Stimulated activated CD4-positive, alpha-beta T cell treated with anti-CD3 and anti-CD28 coated beads, Interleukin-4, amount 100 ng/mL, for 48 hours (primary cell): ENCODE measurements at places on chromosomes 7 and 10.
A peak's percentile ranks its signal among the peaks of the same experiment; 100 is the strongest.

DNA sequence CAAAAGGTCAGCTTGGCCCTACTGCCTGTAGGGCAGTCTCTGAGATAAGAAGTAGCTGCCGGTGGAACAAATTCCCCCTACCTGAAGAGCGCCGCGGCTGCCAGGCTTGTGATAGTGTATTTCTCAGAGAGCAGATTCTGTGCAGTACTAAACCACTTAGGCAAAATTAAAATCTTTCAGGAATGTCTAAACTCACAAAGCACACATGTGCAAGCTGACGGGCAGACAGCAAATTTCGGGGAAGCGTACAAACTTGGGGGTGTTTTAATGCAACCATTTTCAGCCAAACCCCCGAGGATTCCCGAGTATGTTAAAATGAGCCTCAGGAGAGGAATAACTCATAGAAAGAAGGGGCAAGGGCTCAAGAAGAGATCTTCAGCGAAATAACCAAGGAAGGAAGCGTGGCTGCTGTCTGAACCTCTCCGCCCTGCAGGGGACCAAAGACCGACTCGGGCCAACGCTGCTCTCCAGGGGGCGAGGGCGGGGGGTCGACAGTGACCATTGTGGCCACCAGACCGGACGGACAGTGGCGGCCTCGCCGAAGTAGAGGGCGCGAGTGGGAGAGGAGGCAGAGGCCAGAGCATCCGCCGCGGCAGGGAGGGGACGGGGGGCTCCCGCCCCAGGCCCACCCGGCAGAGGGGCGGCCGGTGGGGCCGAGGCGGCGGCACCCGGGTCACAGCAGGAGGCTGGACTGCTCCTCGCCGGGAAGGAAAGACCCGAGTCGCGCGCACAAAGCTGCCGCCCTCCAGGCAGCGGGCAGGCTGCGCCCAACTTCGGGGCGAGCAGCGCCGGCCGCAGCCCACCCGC lies 819 bp downstream of the HYCC1 start:
- DNase-seq, result no peak

DNA sequence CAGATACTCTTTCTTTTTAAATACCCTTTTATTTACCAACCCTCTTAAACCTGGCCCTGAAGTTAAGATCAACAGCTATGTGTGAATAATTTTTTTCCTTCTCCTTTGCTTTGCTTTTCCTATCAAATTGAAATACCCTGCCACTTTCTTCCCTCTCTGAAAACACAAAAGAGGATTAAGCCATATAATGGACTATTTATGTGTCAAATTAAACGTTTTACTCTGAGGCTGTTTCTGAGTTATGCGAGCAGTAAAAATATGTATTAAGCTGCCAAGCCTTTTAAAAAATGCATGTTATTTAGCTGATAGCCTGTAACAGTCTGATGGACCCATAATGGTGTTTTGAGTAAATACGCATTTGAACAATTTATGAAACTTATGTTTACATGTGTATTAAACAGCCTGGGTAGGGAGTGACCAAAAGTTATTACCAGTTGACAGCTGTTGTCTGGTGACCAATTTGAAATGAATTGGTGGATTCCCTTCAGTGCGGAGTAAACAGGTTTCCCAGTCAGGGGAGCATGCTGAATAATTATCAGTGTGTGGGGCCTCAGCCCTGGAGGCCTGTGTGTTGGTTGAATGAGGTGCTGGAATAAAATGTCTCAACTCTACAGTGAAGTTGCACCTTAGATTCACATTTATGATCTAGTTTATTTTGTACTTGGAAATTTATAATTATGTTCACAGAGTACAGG lies 89.6 kb downstream of the AUTS2 start:
- no peak for DNase-seq

DNA sequence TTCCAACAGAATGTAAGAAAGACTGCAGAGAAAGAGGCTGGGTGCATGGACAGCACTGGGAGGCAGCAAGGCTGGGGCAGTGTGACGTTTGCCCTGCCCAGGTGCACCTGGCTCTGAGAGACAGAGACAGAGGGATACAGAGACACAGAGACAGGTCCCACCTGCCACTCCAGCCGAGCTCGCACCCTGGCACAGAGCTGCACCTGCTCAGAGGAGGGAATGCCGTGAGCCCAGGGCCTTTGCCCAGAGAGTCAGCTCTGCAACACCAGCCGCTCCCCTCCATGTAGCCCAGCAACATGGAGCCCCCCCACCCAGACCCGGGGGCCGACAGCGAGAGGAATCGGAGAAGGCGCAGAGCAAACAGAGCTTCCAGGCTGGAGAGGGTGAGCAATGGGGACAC lies 35.3 kb upstream of the PROSER2 start:
- no peak for DNase-seq

GRCh38 chr7:12031186-12031585 lies 179.9 kb upstream of the TMEM106B start:
- no peak for DNase-seq

DNA sequence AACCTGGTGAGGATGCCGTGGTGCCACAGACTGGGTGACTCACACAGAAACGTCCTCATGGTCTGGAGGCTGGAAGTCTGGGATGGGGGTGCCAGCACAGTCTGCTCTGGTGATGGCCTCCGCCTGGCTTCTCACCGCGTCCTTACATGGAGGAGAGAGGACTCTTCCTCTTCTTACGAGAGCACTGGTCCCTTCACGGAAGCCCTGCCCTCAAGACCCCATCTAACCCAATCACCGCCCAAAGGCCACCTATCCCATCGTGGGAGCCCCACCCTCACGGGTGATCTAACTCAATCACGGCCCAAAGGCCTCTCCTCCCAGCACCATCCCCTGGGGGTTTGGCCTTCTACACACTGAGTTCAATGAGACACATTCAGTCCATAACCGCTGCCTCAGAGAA lies 137.7 kb downstream of the PTPRN2 start:
- no peak for DNase-seq

DNA sequence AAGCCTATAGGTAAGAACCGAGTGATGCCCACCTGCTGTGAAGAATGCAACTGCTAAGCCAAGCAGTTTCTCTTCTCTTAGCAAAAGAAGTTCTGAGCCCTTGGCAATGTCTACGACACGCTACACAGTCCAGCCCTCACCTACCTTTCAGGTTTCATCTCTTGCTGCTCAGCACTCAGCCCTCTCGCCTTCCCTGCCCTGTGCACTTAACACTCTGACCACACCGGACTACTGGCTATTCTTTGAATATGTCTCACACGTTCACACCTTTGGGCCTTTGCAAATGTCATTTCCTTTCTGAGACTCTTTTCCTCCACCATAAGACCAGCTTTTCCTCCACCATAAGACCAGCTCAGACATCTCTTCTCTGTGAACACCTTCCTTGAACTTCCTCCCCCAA lies 67.0 kb upstream of the ITGB1 start:
- no peak for DNase-seq

DNA sequence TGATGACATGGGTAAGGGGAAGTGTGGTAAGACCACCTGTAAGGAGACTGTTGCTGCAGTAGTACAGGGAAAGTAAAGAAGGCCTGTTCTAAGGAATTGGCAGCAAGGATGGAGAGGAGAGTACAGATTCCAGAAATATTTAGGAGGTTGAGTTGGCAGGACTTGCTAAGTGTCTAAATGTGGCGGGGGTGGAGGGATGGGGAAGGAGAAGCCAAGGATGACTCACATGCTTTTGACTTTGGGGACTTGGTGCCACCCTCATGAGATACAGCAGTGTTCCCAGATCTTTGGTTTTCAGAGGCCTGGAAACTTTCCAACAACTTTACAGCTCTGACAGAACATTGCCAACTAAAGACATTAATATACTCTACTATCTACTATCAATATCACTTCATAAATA lies 45.4 kb downstream of the CDK6 start:
- DNase-seq, result no peak

DNA sequence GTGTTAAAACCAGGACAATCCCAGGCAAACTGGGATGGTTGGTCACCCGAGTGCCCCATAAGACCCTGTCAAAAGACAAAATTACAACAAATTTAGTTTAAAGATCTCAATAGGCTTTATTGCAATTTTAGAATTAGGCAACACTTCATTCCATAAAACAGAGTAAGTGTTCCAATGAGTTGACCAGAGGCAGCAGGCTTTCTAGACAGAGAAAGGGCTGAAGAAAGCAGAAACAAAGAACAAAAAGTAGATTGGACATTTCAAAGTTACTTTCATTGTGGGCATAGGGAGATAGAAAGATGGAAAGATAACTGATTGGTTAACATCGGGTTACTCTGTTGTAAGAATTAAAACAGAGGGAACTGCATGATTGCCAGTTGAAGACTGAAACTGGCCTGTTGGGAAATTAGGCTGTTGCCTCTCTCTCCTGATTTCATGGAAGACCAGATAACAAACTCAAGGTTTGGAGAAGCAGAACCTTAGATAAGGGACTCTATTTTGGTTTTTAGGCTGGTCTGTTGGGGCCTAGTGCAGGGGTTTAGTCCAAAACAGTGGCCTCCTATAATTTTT lies 36.3 kb downstream of the ENTPD1 start:
- no peak for DNase-seq

- DNase-seq, result peak; percentile 55
These were observed 22.0 kb downstream of the CYTH3 start for GRCh38 chr7:6250364-6250833.

GRCh38 chr7:4271716-4272015 lies 410.4 kb upstream of the FOXK1 start:
- no peak for DNase-seq

- no peak for DNase-seq
These were observed 268.7 kb downstream of the ZEB1 start for GRCh38 chr10:31587691-31588090.

DNA sequence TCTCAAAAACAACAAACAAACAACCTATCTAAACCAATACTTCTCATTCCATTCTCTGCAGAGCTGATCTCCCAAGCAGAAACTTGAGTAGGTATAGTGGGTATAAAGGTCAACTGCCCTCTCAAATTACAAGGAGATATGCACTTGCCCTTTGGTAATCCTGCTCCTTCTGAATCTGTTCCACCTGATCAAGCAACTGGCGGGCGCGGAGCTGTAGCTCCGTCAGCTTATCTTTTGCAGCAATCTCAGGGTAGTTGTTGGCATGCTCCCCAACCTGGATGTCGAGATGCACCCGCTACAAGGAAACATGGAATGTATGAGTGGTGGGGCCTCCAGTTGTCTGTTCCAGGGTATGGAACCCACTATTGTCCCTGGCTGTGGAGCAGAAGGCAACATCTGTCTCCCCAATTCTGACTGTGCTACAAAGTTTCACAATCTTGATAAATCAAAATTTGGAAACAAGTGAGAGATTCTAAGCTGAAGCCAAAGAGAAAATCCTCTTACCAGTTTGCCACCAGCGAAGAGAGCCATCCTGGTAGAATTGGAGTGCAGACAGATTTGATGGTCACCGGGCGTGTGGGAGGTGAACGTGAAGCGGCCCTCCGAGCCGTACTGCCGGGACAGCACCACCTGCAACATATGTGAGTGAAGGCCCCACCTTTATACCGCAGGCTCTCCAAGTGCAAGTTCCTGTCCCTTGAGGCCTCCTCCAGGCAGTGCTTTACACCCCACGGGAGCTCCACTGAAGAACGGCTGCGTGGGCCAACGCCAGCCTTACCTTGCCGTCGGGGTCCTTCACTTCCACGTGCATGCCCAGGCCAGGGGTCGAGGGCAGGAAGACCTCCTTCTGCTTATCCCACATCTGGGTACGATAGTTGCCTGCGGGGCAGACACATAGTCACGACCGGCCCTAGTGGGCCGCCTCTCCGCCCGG lies 819 bp downstream of the TMED4 start:
- DNase-seq, result peak; percentile 40

- DNase-seq, result no peak
These were observed 137.0 kb downstream of the NRF1 start for GRCh38 chr7:129748356-129749109.

- no peak for DNase-seq
These were observed 84.6 kb upstream of the FAM3C start for GRCh38 chr7:121480566-121481335.

DNA sequence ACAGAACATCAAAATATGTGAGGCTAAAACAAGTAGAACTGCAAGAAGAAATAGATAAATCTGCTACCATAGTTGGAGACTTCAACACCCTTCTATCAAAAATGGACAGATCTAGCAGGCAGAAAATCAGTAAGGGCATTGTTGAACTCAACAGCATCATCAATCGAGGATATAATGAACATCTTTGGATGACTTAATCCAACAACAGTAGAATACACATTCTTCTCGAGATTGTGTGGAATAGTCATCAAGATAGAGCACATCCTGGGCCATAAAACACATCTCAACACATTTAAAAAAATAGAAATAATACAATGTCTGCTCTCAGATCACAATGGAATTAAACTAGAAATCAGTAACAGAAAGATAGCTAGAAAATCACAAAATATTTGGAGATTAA lies 9.9 kb downstream of the IGFBP1 start:
- DNase-seq, result no peak

DNA sequence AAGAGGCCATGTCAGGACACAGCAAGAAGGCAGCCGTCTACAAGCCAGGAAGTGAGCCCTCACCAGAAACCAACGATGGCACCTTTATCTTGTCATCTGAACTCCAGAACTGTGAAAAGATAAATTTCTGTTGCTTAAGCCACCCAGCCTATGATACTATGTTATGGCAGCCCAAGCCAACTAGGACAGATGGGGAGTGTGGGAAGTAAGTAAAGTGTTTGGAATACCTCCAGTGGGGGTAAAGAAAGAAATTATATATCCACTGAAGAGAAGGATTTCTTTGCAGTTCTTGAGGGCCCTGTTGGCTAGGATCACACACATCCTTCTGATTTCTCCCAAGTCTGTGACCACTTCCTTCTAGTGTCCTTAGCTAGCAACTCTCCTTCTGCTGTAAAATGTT lies 384.4 kb downstream of the TNS3 start:
- no peak for DNase-seq

DNA sequence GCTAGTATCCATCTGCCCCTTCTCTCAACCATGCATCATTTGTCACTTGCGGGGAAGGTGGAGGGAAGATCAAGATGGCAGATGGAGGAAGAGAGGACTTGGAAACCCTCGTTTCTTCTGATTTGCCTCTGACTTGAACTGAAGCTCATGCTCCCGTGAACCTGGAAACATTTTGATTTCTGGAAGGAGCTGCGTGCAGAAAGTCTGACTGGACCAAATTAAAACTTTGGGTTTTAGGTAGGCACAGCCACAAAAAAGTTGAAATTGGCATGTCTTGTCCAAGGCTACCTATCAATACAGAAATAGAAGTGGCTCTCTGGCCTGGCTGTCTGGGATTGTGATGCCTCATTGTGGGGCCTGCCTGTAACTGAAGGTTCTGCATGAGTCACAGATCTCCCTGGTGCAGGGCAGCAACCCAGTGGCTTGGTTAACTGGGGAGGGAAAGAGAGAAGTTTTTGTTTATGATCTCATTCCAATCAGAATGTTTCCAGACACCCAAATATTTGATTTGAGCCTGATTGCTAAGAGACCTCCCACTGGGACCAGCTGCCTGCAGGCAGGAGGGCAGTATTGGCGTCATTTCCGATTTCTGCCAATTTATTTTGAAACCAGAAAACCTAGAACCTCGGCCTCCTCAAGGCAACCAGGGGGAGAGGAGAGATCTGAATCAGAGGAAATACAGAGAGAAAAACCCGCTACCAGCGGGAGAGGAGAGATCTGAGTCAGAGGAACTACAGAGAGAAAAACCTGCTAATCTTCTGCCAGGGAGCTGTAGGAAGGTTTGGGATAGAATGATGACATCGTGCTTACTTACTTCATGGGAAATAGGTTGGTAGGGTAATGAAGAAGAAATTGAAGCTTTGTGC lies 363.6 kb downstream of the ANKRD30A start:
- DNase-seq, result no peak
